NCI-H524 treated with DMSO at 0.1 percent for 48 hours (cell line): ENCODE measurements at places on chromosomes 5 and 9.

- no peak for DNase-seq
These were observed 180.4 kb upstream of the DAB2 start for GRCh38 chr5:39605145-39605544.

DNA sequence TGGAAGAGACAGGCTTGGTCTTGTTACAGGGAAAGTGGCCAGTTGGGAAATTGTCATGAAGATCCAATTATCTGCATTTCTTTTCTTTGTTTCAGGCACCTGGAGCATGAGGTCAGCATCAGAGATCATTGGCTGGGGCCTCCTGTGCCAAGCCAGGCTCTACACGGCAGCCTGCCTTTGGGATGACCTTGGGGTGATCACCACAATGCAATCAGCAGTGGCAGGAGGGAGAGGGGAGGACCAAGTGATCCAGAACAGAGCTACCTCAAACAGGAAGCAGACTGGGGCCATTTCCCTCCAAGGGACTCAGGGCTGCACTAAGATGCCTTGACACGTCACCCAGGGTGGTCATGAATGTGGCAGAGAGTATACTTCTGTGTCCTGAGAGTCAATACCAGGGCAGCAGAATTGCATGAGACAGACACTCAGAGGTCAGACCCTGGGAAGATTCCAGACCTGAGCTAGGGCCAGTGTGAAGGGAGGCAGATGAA, 8.9 kb downstream of the SMIM23 start:
- DNase-seq = no peak

- no peak for DNase-seq
These were observed 31.8 kb upstream of the CKS2 start for GRCh38 chr9:89278997-89279739.

DNA sequence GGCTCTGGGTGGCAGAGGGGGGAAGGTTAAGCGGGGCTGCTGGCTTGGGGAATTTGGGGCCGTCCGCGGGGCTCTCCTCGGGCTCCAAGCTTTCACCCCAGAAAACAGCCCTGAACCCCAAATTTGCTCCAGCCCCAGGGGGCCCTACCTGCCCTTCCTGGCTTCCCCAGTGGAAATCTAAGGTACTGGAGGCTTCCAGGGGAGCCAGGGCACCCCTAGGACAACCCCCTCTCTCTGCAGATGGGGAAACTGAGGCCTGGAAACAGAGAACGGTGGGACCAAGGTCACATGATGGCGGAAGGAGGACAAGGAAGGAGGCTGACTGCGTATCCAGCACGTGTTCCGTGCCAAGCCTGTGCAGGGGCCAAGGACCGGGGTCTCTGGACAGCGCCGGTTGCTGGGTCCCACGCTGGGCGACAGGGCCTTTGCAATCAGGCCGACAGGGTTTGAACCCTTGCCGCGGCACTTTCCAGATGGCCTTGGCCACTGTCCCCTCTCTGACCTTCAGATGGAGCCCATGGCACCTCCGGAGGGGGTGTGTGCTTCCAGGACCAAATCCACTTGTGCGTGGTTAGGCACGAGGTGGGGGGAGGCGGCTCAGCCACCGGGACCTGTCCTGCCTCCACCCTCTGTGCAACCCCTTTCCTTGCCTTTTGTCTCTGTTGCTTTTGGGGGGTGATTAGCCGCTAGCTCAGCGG, 183.1 kb downstream of the C9orf50 start:
- no peak for DNase-seq

DNA sequence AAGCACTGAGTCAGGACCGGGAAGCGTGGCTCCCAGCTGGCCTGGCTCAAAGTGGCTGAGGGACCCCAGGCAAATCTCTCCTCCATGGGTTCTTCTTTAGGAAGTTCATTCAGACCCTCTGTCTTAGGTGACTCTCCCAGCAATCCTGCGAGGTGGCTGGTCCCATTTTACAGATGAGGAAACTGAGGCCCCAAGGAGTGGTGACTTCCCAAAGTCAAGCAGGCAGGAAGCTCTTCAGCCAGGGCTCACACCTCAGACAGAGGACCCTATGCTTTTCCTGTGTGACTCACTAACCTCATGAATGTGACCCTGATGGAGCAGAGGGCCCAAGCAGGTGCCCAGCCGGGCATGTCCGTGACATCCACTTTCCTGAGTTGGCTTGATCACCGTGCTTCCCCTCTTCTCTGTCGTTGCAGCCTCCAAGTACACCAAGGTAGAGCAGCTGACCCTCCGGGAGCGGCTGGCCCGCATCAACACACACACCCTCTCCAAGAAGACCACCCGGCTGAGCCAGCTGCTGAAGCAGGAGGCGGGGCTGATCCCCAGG, 36.5 kb downstream of the ARHGEF37 start:
- no peak for DNase-seq

DNA sequence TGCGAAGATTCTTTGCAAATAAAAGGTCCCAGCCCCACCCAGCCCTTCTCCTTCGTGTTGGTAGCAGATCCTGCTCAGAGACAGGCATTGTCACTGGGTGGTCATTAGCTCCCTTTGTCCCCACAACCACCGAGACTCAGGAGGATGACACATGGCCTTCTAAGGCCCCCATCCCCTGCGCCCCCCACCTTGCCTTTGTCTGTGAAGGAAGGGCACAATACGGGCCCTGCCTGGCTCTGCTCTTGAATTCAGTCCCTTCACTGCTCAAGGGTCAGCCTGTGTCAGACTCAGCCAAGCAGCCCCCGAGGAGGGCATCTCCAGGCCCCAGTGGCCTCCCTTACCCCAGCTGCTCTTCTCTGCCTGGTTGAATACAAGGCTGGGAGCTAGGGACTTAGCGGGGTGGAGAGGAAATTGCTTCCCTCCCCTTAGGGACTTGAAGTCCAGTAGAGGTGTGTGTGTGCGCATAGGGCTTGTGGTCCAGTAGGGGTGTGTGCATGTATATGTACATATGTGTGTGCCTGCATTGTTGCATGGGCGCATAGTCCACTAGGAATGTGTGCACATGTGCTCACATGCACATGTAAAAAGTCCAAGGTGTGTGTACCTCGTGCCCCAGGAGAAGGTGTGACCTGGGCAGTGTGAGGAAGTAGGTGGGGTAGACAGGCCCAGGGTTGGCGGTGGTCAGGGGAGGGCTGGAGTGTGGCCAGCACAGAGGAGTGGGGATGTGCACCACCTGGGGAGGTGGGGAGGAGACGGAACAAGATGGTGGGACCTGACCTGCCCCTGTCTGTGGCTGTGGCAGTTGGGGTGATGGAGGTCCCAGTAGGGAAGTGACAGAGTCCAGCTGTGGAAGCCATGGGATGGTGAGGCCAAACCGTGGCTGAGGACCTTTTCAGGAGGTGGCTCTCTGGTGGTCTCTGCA, 59.1 kb downstream of the PHF2 start:
- DNase-seq = no peak

DNA sequence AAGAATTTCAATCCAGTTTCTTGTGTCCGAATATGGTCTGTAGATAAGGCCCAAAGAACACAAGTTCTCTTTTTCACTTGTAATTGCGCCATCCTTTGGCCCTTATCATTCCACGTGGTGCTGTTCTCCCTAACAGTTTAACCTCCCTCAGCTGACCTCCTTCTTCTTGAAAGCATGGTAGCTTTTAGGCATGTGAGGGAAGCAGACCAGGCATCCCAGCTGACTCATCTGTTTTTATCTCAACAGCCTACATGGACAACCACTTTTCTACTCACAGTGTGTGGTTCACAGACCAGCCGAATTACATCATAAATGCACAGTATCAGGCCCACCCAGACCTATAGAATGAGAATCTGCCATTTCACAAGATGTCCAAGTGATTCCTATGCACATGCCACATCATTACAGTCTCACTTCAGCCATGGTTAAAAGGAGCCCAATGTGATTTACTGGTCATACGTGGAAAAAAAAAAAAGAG, 26.9 kb upstream of the PLIN2 start:
- no peak for DNase-seq

GRCh38 chr5:145362266-145362665, 472.9 kb downstream of the PRELID2 start:
- DNase-seq = no peak

DNA sequence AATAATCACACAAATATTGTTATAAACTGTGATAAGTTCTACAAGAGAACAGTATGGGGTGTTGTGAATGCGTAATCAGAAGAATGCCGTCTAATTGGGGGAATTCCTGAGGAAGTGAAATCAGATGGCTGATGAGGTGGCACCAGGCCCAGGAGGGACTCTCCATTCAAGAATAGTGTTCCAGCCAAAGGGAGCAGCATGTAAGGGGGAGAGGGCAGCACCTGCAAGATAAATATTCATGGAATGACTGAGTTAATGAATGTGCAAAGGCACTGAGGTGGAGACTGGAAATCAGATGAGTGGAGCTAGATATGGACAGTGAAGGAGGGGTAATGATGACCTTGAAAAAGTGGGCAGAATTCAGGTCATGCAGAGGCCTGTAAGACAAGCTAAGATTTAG, 250.6 kb downstream of the ARRDC3 start:
- DNase-seq = no peak

DNA sequence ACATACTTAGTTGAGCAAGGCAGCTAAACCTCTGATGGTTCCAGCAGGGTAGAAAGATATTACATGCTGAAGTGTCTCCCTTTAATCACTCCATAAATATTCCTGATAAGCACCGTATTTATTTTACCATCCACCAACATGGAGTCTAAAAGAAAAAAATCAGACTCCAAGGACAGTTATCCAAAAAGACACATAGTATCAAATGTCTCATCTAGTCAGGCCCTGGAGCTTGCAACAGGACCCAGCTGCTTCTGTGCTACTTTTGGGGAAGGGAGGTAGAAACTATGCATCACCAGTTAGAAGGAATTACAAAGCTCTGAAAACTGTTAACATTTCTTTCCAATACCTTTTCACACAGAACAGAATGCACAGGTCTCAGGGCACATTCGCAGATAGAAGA, 88.1 kb downstream of the S1PR3 start:
- DNase-seq = no peak

- no peak for DNase-seq
These were observed 14.5 kb upstream of the AUH start for GRCh38 chr9:91376239-91376638.

- DNase-seq = no peak
These were observed 84.1 kb downstream of the KLF4 start for GRCh38 chr9:107405511-107405910.

GRCh38 chr5:78328585-78329173, 31.7 kb upstream of the SCAMP1 start:
- no peak for DNase-seq
